ENCODE measurements at places on chromosomes 6 and 20.

DNA sequence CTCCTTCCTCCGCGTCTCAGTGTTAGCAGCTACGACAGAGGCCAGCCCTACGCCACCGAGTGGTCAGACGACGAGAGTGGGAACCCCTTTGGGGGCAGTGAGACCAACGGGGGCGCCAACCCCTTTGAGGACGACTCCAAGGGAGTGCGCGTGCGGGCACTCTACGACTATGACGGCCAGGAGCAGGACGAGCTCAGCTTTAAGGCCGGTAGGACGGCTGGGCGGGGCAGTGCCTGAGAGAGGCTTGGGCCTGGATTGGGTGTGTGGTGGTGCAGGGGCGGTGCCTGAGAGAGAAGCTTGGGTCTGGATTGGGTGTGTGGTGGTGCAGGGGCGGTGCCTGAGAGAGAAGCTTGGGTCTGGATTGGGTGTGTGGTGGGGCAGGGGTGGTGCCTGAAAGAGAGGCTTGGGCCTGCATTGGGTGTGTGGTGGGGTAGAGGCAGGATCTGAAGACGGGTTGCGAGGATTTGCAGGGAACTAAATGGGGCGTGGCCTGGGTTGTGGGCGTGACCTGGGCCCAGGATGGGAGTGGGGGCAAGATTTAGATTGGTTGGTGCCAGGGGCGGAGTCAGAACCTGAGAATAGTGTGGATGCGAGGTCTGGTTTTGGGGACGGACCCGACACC, 24.4 kb downstream of the SPDEF start:
- no peak for DNase-seq

DNA sequence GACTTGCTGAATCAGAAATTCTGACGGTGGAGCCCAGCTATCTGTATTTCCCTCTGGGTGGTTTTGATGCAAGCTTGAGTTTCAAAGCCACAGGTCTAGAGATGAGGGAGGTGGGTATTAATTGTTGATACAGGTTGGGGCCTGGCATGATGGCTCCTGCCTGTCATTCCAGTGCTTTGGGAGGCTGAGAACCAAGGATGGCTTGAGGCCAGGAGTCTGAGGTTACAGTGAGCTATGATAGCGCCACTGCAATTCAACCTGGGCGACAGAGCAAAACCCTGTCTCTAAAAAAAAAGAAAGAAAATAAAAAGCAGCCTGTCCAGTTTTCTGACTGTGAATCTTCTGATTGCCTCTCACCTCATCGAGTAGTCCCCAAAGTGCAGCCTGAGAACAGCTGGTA, 184.8 kb upstream of the SASH1 start:
- DNase-seq = no peak

DNA sequence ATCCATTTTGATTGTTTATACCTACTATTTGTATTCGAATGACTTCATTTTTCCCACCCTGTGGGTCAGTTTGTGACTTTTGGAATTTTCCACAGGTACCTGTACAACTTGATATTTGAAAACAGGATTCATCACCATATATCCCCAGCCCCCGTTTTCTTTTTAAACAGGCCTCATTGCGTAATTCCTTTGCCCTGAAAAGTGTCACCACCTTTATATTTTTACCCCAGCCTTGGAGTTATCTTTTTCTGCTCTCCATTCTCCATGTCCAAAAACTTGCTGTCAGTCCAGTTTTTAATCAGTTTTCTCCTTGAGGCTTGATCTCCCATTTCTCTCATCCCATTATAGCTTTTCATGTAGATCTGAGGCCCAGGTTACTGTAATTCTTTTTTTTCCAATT, 16.6 kb downstream of the ZKSCAN8 start:
- no peak for DNase-seq

GRCh38 chr6:48472091-48472490, 361.1 kb upstream of the PTCHD4 start:
- DNase-seq = no peak

DNA sequence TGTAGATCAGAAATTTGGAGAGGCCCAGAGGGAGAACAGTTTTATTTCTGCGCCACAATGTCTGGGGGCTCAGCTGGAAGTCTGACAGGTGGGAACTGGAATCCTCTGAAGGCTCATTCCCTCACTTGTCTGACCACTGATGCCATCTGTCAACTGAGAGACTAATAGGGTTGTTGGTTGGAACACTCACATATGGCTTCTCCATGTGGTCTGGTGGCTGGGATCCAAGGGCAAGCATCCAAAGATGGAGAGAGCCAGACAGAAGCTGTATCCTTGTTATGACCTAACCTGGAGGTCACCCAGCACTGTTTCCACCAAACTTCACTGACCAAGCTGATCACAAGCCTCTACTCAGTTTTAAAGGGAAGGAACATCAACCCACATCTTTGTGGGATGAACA, 117.9 kb upstream of the AKAP12 start:
- no peak for DNase-seq

GRCh38 chr6:128511506-128511905, 8.9 kb downstream of the PTPRK start:
- no peak for DNase-seq

GRCh38 chr6:136728033-136728939, 64.0 kb downstream of the MAP3K5 start:
- DNase-seq = no peak

DNA sequence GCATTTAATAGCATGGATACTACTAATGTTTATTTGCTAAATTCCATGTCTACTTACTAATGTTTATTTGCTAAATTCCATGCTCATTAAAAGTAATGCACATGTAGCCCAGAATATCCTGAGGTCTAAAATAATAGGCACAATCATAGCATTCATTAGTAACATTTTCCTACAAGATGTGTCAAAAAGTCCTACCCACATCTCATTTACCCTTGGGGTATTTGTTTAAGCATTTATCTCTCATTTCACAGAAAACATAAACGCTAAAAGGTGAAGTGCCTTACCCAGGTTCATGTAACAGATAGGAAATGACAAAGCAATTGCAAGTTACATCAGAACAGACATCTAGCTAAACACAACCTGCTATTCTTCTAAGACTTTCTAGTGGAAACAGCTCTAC, 457.1 kb downstream of the HACE1 start:
- no peak for DNase-seq

- no peak for DNase-seq
Measured at GRCh38 chr6:116280161-116280932, 617 bp upstream of the TSPYL1 start.

GRCh38 chr6:42774201-42774600, 7.7 kb upstream of the BICRAL start:
- no peak for DNase-seq

Data from T1000 (cell line).